Endodermal cell (in vitro differentiated cells): ENCODE measurements at places on chromosomes 6 and 20.

DNA sequence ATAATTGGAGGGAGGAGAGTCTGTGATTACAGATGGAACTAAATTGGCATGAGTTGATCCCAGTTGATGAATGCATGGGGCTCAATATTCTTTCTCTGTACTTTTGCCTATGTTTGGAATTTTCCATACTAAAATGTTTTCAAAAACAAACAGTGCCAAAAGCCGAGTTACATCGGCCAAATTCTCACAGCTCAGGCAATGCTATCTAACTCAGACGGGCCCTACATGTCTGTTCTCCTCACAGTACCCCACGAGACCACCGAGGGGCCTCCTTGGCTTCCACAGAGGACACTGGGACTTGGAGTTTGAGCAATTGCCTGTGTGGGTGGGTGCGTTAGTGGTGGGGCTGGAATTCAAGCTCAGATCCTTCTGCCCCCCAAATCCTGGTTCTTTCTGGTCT, 413.2 kb downstream of the CDH26 start:
- peak; percentile 67 for DNase-seq

- no peak for DNase-seq
Observed at GRCh38 chr6:149320796-149321195, 3.3 kb downstream of the TAB2 start.

DNA sequence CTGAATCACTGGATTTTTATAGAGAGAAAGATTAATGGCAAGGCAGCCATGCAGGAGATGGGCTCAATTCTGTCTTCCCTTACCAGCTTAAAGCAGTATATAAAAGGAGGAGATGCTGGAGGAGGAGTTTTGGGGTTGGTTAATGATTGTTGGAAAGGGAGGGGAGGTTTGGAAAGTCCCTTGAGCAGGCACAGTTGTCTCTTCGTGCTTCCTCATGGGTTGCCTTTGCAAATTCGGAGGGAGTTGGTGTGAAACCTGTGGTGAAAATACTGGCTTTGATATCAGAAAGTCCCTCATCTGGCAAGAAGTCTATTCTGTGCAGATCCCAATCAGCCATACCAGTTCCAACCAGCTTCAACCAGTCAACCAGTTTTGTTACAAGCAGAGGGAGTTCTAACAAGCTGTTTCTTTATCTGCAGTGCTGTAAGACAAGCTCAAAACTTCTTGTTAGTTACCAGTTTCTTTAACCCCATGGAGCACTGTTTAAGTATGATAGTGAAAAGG, 107.0 kb downstream of the HIVEP1 start:
- DNase-seq: no peak

DNA sequence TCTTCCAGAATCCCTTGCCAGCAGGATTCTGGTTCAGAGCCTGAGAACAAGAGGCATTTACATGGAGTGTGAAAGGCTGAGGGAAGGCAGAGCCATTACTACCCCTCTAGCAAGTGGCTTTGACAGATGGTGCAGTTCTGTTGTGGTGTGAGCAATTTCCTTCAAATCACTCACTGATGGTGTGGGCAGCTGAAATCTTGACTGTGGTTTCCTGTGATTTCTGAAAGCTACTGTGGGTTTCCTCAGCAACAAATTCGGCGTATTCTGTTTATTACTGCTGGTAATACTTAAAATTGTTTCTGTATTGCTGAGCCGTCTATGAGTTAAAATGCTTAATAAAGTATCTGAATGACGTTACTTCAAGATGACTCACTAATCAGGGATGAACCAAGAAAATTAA, 181.5 kb upstream of the TCF21 start:
- DNase-seq: no peak

GRCh38 chr20:17873410-17874270, 95.0 kb downstream of the SNX5 start:
- peak; percentile 81 for DNase-seq
